Immature natural killer cell (primary cell): ENCODE measurements at places on chromosomes 16 and 17. TPM values are rescaled to one million over a fixed set of nuclear protein-coding genes. Genes with fewer than 3 reads are reported as not detected.
A peak's percentile ranks its signal among the peaks of the same experiment; 100 is the strongest.

DNA sequence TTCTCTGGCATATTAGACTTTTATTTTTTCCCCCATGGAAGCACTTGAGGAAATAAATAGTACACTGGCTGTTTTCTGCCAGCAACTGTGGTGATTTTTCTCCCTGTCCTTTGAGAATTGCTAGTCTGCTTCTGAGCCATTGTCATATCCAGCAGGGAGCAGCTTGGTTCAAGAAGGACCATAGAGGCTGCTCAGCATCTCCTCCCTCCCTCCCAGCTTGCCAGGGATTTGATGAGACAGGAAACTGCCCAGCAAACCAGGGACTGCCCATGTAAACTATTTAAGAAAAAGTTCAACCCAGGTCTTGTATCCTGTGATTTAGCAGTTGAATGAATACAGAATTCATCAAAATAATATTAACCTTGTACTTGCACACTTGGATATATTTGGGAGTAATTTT is 39.5 kb downstream of the CYB5B start:
- peak overlapping the region; percentile 60 for H3K4me3 ChIP-seq
- H3K36me3 ChIP-seq: peaks cover 27% of the 10 kb centered on the region
- peaks cover 43% of the 10 kb centered on the region for H3K4me1 ChIP-seq
- peak overlapping the region; percentile 89 for H3K27ac ChIP-seq
- H3K27me3 ChIP-seq: no peaks in the 10 kb centered on the region

Gene MT1G
- polyA plus RNA-seq: not detected

Gene ATP1B2
- polyA plus RNA-seq: not detected

GRCh38 chr17:1360975-1361374 is 39.0 kb downstream of the YWHAE start:
- H3K4me1 ChIP-seq: peaks cover 52% of the 10 kb centered on the region
- no peak for DNase-seq
- peak overlapping the region; percentile 72 for H3K27ac ChIP-seq
- peaks cover 4% of the 10 kb centered on the region for H3K36me3 ChIP-seq

- no peaks in the 10 kb centered on the region for H3K27me3 ChIP-seq
- H3K4me3 ChIP-seq: no peak overlapping the region
- H3K27ac ChIP-seq: no peak overlapping the region
- no peaks in the 10 kb centered on the region for H3K4me1 ChIP-seq
- H3K36me3 ChIP-seq: no peaks in the 10 kb centered on the region
These were observed 23.9 kb downstream of the CA10 start for GRCh38 chr17:52134641-52135040.

GRCh38 chr16:3819746-3820724 is 60.5 kb downstream of the CREBBP start:
- H3K4me3 ChIP-seq: peak overlapping the region; percentile 83
- DNase-seq: peak; percentile 61
- peaks cover 4% of the 10 kb centered on the region for H3K27me3 ChIP-seq

Gene TLCD3B
- polyA plus RNA-seq: not detected
